Stimulated activated CD4-positive, alpha-beta T cell treated with anti-CD3 and anti-CD28 coated beads, Interleukin-1b, Interleukin-23, amount 100 ng/mL, for 24 hours (primary cell): ENCODE measurements at places on chromosomes 1 and 21.

DNA sequence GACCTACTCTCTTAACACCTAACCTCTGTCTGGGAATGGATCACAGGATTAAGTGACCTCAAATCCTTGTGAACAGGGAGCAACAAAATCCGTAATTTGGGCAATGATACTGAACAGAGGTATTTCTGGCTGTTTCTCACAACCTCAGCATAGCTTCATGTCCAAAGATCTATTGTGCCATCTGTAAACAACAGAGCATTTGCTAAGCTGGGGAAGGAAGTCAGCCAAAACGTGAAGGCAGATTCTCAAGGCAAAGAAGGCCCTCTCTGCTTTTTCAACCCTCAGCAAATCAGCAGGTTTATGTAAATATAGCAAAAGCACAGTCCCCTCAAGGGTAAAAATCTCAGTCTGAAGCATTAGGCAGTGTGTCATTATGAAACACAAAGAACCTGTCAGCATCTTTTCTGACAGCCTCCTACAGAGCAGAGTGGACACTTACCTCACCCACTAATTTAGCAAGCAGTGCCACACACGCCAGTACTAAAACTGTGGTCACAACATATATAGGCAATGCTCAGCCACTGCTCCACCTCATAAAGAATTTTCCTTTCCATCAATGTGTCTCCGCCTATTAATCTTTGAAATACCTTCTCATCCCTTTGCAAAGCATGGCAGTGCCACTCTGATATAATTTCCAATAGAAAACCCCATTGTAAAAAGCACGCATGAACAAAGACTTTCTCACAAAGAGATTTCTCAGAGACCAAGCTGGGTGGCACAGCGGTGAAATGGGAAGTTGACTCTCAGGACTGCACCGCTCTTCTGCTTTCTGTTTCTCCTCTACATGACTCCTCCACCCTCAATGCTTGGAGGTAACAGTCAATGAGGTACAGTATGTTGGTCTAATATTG, 188.0 kb downstream of the RERE start:
- DNase-seq, result no peak

GRCh38 chr21:17616831-17617230, 4.1 kb upstream of the BTG3 start:
- no peak for DNase-seq

- DNase-seq, result no peak
Measured at GRCh38 chr1:152014943-152015342, 21.3 kb upstream of the S100A10 start.

DNA sequence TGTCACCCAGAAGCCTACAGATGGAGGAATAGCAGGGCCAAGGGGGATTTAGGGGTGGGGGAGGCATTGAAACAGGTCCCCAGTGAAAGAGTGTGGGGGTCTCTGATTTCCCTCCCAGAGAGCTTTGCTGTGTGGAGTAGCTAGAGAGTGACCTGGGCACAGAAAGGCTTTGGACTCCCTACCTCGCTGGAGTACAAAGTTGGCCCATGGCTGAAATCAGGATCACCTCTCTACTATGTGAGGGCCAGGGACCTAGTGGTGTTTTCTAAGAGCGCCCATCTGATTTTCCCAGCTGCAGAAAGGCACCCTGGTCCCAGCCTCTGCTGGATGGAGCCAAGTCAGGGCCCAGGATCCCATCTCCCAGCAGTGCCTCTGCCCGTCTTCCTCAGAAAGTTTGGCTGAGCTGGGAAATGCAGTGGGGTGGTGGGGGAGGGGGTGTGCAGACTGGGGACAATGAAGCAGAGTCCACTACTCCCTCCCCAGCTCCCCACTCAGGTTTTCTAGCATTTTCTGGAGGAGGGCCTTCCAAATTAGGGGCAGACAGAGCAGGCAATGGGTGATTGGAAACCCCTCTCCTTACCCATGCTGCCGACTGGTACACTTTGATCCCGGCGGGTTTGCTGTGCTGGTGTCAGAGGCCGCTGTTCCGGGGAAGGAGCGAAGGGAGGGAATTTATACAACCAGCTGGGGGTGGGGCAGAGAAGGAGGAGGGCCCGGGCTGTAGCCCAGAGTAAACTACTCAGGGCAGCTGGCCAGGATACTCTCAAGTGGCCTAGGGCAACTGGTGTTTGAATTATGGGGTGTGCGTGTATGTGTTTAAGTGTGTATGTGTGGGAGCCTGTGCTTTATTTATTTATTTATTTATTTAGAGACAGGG, at the start of gene SELENBP1:
TSS of gene SELENBP1 (minus strand) at position 648 of the 877 bp plus-strand sequence. CDS start at position 584, 64 bp downstream.
- DNase-seq, result no peak

DNA sequence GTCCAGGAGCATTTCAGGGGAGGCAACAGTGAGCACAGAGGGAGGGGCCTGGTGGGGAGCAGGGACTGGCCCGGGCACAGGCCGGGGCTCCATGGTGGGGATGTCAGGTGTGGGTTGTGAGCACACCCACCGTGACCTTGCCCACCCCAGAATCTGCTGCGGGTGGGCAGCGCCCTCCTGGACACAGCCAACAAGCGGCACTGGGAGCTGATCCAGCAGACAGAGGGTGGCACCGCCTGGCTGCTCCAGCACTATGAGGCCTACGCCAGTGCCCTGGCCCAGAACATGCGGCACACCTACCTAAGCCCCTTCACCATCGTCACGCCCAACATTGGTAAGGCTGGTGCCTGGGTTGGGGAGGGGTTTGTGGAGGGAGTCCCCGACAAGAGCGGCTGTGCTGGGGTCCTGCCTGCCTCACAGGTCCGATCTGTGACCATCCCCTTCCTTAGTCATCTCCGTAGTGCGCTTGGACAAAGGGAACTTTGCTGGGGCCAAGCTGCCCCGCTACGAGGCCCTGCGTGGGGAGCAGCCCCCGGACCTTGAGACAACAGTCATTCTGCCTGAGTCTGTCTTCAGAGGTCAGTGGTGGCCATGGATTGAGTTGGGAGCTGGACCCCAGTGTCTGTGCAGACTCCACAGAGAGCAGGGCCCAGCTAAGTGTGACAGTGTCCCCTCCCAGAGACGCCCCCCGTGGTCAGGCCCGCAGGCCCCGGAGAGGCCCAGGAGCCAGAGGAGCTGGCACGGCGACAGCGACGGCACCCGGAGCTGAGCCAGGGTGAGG, 14.3 kb downstream of the PSRC1 start:
- DNase-seq, result no peak
